ENCODE measurements at places on chromosomes 4 and X. TPM values are rescaled to one million over a fixed set of nuclear protein-coding genes. Genes with fewer than 3 reads are reported as not detected.
A peak's percentile ranks its signal among the peaks of the same experiment; 100 is the strongest.

DNA sequence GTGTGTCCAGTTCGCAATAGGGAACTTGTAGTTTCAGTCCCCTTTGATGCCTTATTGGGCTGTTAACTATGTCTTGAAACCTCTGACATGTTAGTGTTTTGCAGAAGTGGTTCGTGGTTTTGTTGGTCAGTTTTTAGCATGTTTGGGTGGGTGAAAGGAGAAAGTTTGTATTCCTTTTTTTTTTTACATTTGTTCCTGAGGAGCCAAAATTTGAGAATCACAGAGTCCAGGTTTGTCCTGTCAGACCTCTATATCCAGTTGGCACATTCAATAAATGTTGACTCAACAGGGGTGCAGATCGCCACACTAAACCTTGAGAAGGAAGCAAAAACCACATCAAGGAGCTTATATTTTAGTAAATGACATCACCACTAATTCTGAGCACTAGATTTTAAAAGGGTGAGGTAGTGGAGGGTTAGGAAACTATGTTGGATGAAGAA, 26.2 kb downstream of the DLG3 start:
- no peak for DNase-seq

- DNase-seq: no peak
These were observed 71.4 kb upstream of the PSAPL1 start for GRCh38 chr4:7506119-7506518.

DNA sequence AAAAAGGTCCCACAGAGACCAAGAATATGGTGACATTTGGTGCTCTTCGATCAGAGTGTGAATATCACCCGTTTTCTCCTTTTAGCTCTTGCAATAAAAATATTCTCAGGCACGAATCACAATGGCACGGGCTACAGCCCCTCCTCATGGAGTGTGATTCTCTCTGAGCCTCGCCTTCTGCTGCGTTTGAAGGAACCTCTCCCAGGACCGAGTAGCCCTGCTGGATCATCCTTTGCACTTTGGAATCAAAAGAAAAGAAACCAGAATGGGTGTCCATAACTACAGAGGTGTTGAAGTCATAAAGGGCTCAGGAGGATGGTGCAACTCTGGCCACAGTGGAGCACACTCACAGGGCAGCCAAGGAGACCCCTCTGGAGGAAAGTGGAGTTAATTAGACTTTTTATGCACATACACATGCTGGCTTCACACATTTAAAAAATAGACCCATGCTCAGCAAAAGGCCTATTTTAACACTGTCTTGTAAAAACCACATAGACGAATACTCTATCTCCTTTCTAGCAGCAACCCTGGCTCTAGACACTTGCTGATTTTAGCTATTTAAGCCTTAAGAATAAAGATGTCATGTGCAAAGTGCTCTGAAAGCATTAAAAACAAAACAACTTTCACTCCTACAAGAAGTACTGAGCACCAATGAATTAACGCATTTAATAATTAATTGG, 19.1 kb downstream of the MAML3 start:
- no peak for DNase-seq

- DNase-seq: no peak
These were observed 19.1 kb downstream of the CCSER1 start for GRCh38 chr4:90146306-90146705.

GRCh38 chrX:136619899-136620505, 28.0 kb upstream of the CD40LG start:
- DNase-seq: no peak

GRCh38 chr4:55447108-55447708, 51.5 kb downstream of the TMEM165 start:
- no peak for DNase-seq

GRCh38 chr4:73309211-73309610, 50.6 kb upstream of the ANKRD17 start:
- DNase-seq: no peak

DNA sequence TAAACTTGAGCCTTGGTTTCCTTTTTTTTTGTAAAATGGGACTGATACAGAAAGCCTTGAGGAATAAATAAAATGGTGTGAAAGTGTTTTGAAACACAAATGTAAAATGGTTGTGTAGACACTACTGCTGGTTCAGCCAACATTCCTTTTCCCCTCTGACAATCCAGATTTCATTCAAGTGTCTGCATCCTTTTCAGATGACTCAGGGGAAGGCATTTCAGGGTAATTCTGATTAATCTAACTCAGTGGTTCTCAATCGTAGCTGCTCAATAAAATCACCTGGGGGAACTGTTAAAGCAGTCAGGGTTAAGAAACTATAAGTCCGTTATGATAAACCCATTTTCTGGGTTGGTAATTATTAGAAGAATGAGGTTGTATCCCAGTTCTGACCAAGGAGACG, 4.6 kb downstream of the ARHGAP10 start:
- DNase-seq: no peak

DNA sequence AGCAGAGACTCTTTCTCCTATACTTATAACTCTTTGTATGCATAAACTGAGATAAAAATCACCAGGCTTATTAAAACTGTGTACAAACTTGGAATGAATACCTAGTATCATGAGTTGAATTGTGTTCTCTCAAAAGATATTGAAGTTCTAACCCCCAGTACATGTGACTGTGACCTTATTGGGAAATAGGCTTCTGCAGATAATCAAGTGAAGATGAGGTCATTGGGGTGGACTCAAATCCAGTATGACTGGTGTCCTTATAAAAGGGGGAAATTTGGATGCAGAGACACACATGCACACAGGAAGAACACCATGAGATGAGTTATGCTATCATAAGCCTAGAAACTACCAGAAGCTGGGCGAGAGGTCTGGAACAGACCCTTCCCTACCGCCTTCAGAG, 26.2 kb downstream of the ZNF827 start:
- no peak for DNase-seq

- no peak for DNase-seq
These were observed 39.4 kb downstream of the NLRP2B start for GRCh38 chrX:57640674-57641016.

- peak; percentile 93 for DNase-seq
These were observed 622.1 kb downstream of the SPRY1 start for GRCh38 chr4:124018383-124019317.

DNA sequence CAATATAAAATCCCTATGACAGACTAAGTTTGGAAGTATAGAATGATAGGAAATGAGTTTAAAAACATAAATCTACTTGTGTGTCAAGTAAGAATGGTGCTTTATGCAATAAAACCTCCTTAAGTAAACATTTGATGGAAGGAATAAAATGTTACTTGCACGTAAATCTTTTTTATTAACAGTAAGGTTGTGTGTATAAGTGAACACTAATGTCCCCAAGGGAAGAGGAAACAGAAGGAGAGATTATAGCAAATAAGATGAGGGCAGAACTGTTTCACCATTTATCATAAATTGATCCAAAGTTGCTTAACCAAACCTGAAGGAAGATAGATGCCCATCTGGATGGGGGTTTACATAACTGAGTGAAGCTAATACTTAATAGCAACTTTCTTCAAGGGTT, 86.8 kb downstream of the FRMPD4 start:
- DNase-seq: no peak

GRCh38 chrX:42825201-42825600, 47.2 kb upstream of the PPP1R2C start:
- no peak for DNase-seq

- no peak for DNase-seq
These were observed 832.7 kb upstream of the INTU start for GRCh38 chr4:126799971-126800574.

DNA sequence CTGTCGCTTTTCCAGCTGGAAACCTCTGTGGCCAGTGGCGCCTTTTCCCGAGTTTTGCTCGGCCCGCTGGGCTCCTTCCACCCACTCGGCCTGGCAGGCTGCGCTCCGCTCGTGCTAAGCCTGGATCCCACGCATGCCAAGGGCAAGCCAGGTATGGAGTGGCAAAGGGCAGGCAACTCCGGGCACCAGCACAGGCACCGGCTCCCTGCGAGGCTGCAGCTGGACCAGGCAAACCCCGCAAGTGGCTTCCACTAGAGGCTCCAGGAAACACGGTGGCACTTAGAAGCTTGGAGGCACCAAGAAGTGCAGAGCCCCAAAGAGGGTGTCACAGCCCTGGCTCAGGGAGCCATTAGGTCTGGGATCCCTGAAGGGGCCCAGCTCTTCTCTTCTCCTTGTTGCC, 59.5 kb downstream of the PPA2 start:
- no peak for DNase-seq

- no peak for DNase-seq
These were observed 113.5 kb upstream of the FAM9A start for GRCh38 chrX:8914681-8915080.

DNA sequence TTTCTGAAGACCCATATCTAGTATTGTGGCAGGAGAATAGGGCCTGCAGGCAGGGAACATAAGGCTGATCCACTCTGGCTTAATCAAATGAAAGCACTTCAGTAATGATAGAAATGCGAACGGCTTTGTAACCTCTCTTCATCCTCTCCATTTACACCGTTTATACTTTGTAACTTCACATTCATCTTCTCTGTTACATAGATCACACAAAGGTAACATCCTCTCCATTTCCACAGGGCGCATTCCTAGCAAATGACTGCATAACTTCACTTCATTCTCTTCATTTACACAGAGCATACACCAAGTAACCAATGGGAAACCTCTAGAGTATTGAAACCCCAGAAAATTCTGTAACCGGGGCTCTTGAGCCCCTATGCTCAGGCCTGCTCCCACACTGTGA, 65.5 kb upstream of the SLC34A2 start:
- DNase-seq: no peak

- DNase-seq: no peak
These were observed 7.8 kb downstream of the TIFA start for GRCh38 chr4:112277705-112278448.

DNA sequence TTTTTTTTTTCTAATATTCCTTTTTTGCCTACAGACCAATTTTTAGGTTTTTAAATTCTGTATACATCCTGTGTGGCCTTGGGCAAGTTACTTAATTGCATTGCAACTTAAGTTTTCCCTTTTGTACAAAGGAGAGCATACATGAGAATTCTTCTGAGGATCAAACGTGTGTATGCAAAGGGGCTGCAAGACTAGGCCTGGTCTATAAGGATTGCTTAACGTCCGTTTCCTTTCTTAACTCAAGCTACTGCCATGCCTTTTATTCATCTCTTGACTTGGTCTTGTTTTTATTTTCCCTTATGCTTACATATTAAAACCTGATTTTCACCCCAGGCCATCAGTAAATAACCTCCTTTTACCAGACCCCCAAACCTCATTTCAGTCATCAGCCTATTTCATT, 13.6 kb downstream of the RBPJ start:
- no peak for DNase-seq

- DNase-seq: no peak
These were observed 4.4 kb downstream of the CDK16 start for GRCh38 chrX:47222751-47223350.

DNA sequence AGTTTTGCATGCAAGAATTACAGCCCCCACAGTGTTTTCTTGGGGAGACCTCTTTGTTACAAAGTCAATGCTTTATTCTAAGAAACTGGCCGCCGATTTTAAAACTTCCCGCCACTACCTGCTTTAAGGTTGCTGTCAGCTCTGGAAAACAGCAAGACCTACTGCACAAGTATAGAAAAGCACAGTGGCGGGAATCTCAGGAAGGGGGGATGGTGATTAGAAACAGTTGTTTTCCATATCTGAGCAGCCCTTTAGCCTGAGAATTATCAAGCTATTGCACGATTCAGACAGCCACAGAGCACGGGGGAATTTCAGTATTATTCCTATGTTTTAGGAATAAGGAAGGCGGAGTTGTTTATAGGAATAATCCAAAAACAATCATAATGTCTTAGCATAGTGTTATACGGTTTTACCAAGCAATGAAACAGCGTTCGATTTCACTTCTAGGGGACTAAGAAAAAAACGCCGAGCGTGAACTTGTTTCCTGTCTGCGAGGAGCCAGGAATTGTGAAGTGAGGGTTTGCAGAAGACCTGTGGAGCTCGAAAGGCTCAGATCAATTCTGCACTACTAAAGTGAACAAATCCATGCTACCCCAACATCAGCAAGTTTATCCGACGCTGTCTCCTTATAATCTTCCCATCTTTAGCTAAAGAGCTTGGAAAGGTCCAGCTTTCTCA, 81.3 kb downstream of the HMGN5 start:
- DNase-seq: no peak

DNA sequence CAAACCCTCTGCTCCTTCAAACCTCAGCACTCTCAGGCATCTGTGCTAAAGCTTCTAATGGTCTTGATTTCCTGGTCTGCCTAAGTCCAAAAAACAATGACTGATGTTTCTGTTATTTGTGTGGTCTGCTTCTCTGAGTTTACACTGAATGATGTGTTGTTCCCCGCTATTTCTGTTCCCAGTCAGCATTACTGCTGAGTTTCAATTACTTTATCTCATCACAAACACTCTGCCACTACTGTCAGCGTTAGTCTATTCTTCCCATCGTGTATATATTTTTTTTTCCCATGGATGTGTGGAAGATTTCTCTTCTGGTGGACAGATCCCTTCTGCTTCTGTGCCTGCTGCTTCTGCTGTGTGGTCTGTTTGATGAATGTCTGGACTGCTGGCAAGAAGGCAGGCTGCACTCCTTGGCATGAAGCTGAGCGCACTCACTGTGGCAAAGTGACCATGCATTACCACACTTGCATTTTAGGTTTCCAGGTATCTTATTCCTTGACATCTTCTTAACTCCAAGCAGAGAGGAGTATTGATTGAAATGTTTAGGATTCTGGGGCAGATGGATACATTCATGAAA, 106.9 kb upstream of the PAQR3 start:
- DNase-seq: no peak

DNA sequence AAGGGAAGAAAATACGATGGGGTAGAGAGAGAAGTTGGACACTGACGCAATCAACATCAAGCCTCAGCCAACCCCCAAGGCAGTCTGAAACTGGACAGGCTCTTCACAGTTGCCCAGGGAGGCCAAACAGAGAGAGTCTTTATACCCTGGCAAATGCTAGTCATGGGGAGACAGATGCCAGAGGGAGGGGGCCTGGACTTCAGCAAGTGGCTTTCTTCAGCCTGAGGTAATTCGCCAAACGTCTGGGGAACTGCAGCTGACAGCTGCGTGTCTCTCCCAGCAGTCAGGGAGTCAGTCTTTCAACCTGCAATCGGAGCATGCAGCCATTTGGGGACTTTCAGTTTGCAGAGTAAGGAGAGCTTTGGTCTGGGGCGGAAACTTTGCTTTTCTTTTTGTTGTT, 521.6 kb downstream of the TRIML1 start:
- DNase-seq: no peak

The PNMA3 gene
- 0.17 TPM for total RNA-seq

The GRK4 gene
- 4.8 TPM for total RNA-seq

The FAM200B gene
- 80.8 TPM for total RNA-seq

The MUC7 gene
- not detected for total RNA-seq

The NUDT11 gene
- total RNA-seq: 1.2 TPM

The LEF1 gene
- 0.42 TPM for total RNA-seq

The TRAPPC2 gene
- total RNA-seq: 13.1 TPM

The FHDC1 gene
- total RNA-seq: 2.1 TPM

The GDI1 gene
- total RNA-seq: 118 TPM

The EMCN gene
- 6.2 TPM for total RNA-seq

Measured in esophagus muscularis mucosa (tissue), 4 donors.